IPS DF 6.9 (cell line): ENCODE measurements at places on chromosomes 16 and 17.

GRCh38 chr17:66275651-66276050 lies 26.8 kb upstream of the PRKCA start:
- no peak overlapping the region for H3K4me3 ChIP-seq
- no peak for DNase-seq
- H3K36me3 ChIP-seq, result no peaks in the 10 kb centered on the region
- H3K27ac ChIP-seq, result no peak overlapping the region

DNA sequence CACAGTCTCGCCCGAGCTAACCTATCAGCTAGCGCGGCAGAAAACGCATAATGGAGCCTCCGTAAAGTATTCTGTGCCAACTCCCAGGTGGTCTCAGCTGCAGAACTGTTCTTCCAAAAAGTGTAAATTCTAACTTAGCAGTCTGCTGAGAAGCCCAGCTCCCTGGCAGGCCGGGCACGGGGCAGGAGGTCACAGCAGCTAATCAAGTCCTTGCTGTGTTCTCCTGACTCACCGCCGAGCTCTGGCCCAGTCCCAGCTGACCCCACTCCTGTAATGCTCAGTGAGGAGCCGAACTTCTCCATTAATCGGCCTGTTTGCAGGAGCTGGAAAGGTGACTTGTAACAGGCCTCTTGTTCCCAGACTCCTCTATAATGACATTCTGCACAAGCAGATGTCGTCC lies 193.3 kb downstream of the IRX3 start:
- H3K4me3 ChIP-seq, result no peak overlapping the region
- H3K27ac ChIP-seq, result no peak overlapping the region
- DNase-seq, result no peak
- no peaks in the 10 kb centered on the region for H3K36me3 ChIP-seq
- no peaks in the 10 kb centered on the region for H3K27me3 ChIP-seq

- DNase-seq, result no peak
- no peak overlapping the region for H3K4me3 ChIP-seq
- H3K27ac ChIP-seq, result no peak overlapping the region
- H3K27me3 ChIP-seq, result no peaks in the 10 kb centered on the region
Observed at GRCh38 chr17:46991617-46992016, 12.6 kb upstream of the RPRML start.

DNA sequence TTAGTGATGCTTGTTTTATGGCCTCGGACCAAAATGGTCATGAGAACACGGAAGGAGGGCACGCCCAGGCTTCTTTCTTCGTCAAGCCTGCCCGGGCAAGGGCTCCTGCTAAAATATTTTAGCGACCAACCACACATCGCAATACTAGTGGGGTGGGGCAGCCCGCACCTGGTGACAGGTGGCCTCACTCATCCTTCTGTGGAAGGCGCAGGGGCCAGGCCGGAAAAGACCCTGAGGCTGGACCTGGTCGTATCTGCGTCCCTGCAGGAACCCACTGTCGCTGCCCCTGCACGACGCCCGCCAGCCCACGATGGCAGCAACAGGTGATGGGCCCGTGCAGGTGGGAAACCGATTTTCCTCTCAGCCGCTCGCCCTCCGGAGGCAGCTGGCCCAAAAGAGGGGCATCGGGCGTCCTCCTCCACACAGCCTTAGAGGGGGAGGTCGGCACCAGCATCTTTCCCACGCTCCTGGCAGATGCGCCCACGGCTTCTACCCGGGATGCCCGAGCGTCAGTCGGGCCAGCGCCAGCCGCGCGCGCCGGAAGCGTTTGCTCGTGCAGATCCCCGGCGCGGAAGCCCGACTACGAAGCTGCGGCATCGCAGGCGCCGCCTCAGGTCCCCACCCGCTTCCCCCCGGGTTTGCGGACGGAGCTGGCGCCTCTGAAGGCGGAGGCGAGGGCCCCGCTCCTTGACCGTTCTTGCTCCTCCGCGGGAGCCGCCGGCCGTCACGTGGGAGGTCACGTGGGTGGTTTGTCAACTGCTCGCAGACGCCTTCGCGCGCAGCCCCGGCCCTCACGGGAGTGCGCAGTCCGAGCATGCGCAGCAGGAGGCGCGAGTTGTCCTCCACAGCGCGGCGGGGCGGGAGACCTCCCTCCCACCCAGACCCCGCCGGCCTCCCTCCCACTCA lies 22.8 kb upstream of the FOXK2 start:
- H3K27ac ChIP-seq, result no peak overlapping the region
- no peaks in the 10 kb centered on the region for H3K36me3 ChIP-seq
- peak overlapping the region; percentile 51; the same call in 1 of the 2 replicates for H3K4me3 ChIP-seq
- peaks cover 2% of the 10 kb centered on the region; the same call in 1 of the 2 replicates for H3K27me3 ChIP-seq

DNA sequence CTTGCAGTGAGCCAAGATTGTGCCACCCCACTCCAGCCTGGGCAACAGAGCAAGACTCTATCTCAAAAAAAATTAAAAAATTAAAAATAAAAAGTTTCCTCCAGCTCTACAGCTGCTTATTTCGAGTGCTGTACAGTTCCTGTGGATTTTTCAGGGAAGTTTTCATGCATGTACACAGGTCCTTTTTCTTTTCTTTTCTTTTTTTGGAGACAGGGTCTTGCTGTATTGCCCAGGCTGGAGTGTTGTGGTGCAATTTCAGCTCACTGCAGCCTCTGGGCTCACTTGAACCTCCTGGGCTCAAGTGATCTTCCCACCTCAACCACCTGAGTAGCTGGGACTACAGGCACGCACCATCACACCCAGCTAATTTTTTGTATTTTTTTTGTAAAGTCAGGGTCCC lies 15.9 kb downstream of the EEF2K start:
- H3K4me3 ChIP-seq, result no peak overlapping the region
- H3K4me1 ChIP-seq, result peaks cover 3% of the 10 kb centered on the region
- no peak overlapping the region for H3K27ac ChIP-seq
- H3K27me3 ChIP-seq, result no peaks in the 10 kb centered on the region

DNA sequence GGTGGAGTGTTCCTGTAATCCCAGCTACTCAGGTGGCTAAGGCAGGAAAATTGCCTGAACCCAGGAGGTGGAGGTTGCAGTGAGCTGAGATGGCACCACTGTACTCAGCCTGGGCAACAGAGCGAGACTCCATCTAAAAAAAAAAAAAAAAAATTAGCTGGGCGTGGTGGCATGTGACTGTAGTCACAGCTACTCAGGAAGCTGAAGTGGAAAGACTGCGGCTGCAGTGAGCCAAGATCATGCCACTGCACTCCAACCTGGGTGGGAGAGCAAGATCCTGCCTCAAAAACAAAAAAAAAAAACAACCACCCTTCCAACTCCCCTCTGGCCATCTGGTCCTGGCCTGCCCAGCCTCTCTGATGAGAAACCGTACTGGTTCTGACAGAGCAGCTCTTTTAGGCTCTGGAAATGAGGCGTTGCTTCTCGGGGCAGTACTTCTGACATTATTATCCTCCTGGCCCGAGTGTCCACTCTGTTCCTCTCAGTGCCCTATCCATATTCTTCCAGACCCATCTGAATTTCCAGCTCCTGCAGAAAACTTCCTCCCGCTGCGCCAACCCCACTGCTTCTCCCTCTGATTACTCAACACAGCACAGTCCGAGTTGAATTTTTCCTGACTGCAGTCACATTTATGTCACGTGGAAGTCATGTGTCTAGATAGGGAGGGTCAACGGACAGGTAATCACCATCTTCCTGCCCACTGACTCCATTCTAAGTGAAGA lies 13.3 kb downstream of the GGA2 start:
- H3K4me3 ChIP-seq, result no peak overlapping the region
- no peaks in the 10 kb centered on the region for H3K27me3 ChIP-seq
- peaks cover 3% of the 10 kb centered on the region; the same call in 1 of the 2 replicates for H3K4me1 ChIP-seq
- no peak overlapping the region for H3K27ac ChIP-seq
- peaks cover 27% of the 10 kb centered on the region for H3K36me3 ChIP-seq

GRCh38 chr17:7445619-7445968 lies 733 bp downstream of the CHRNB1 start:
- no peak overlapping the region for H3K27ac ChIP-seq
- peaks cover 5% of the 10 kb centered on the region; the same call in 1 of the 2 replicates for H3K4me1 ChIP-seq
- no peak for DNase-seq
- no peaks in the 10 kb centered on the region for H3K27me3 ChIP-seq
- H3K36me3 ChIP-seq, result no peaks in the 10 kb centered on the region

GRCh38 chr17:65660947-65661346 lies 99.5 kb upstream of the AXIN2 start:
- 0 out of 2 replicates have a peak, but pooled peaks cover 2% of the 10 kb centered on the region for H3K4me1 ChIP-seq
- H3K4me3 ChIP-seq, result no peak overlapping the region
- no peak overlapping the region for H3K27ac ChIP-seq
- H3K36me3 ChIP-seq, result no peaks in the 10 kb centered on the region

GRCh38 chr16:11133344-11133943 lies 122.6 kb downstream of the SOCS1 start:
- H3K27me3 ChIP-seq, result no peaks in the 10 kb centered on the region
- H3K4me3 ChIP-seq, result no peak overlapping the region
- no peak overlapping the region for H3K27ac ChIP-seq
- no peak for DNase-seq
- H3K4me1 ChIP-seq, result no peaks in the 10 kb centered on the region
